ENCODE measurements at places on chromosomes 16 and 17. TPM values are rescaled to one million over a fixed set of nuclear protein-coding genes. Genes with fewer than 3 reads are reported as not detected.
A peak's percentile ranks its signal among the peaks of the same experiment; 100 is the strongest.

SCGB1C2 gene
- not detected for total RNA-seq

ATP2A1 gene
- 2.4 TPM for total RNA-seq

DNA sequence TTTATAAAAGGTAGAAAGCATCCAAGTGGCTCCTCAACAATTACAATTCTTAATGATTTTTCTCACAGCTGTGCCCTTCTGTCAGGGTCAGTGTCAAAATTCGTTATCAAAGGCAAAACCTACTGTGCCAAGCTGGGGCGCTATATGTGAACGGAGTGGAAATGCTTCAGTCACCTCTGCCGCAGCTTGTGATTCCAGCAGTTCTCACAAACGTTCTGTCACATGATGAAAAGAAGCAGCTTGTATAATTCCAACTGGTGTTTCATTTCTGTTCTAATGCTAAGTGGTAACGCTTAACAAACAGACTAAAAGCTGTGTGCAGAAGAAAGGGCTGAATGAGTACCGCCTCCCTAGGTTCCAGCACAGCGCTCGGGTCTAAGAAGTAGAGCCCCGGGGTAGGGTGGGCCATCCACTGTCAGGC lies 14.2 kb downstream of the PLD6 start:
- no peak for DNase-seq
- H3K4me3 ChIP-seq: no peak overlapping the region
- H3K36me3 ChIP-seq: peaks cover 8% of the 10 kb centered on the region

MVD gene
- total RNA-seq: 102 TPM

IL21R gene
- 94.9 TPM for total RNA-seq

- H3K27ac ChIP-seq: no peak overlapping the region
- H3K27me3 ChIP-seq: no peaks in the 10 kb centered on the region
- peaks cover 27% of the 10 kb centered on the region for H3K4me1 ChIP-seq
- H3K4me3 ChIP-seq: no peak overlapping the region
- no peak for DNase-seq
These were observed 10.3 kb upstream of the HAPSTR1 start for GRCh38 chr16:9081158-9081557.

- no peaks in the 10 kb centered on the region for H3K36me3 ChIP-seq
- DNase-seq: no peak
- H3K27me3 ChIP-seq: peaks cover 3% of the 10 kb centered on the region
- H3K4me3 ChIP-seq: no peak overlapping the region
- H3K27ac ChIP-seq: peak overlapping the region; percentile 90
- H3K4me1 ChIP-seq: peaks cover 55% of the 10 kb centered on the region
These were observed 26.1 kb upstream of the KDM8 start for GRCh38 chr16:27177031-27177774.

GRCh38 chr16:4404247-4404966 lies 12.0 kb downstream of the CORO7 start:
- H3K4me3 ChIP-seq: no peak overlapping the region
- no peaks in the 10 kb centered on the region for H3K27me3 ChIP-seq
- peaks cover 36% of the 10 kb centered on the region for H3K36me3 ChIP-seq

PYY gene
- total RNA-seq: not detected

Measured in activated CD4-positive, alpha-beta T cell treated with anti-CD3 and anti-CD28 coated beads, Interleukin-2, amount 10 ng/mL, durations not matched to agents 24 days and 14 days (primary cell).